ENCODE measurements at places on chromosomes 13 and 19.

- no peak for DNase-seq
Measured at GRCh38 chr13:58254943-58255342, 623.4 kb downstream of the PCDH17 start.

DNA sequence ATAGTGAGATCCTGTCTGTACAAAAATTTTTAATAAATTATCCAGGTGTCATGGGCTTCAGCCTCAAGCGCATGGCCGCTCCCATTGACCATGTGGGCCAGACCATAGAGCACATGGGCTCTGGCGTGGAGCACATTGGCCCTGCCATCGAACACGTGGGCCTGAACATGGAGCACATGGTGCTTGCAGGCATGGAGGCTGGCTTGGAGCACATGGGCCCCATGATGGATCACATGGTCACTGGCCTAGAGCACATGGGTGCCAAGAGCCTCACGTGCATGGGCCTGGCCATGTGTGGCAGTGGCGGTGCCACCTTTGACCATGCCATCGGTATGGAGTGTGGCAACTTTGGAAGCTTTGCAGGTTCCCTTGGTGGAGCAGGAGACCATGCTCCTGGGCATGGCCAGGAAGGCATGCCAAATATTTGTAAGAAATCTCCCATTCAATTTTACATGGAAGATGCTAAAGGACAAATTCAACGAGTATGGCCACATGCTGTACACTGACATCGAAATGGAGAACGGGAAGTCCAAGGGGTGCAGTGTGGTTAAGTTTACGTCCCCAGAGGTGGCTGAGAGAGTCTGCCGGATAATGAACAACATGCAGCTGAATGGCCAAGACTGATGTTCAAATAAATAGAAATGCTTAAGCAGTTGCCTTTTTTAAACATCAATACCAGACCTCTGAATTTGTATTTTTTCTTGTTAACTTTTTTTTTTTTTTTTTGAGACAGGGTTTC is 21.3 kb upstream of the SLC1A5 start:
- no peak for DNase-seq

GRCh38 chr13:47126432-47126831 is 229.6 kb upstream of the HTR2A start:
- no peak for DNase-seq

DNA sequence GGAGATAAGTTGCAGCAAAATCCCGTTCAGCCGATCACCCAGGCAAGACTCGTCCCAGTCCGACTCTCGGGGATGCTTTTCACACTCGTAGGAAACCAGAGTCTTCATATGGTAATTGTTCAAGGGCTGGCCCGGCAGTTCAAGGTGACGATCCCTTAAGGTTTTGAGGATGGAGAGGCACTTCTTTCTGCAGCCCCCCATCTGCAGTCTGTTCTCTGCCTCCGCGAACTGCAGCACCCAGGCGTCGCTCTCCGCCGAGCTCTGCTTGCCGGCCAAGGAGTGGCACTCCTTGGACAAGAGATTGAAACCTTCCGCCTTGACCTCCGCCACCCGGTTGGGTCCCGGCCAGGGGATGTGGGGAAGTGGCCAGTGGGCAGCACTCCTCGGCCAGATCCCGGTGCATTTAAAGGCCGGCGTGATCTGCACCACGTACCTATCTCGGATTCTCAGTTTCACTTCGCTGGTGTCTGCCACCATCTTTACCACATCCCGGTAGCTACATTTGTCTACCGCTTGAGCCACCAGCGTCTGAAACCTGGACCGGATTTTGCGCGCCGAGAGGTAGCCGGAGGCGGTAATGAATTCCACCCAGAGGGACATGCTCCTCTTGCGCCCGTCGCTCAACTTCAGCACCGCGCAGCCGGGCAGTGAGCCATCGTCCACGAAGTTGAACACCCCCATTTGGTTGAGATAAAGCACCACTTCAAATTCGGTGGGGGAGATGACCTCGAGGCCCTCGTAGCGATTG is 1.1 kb downstream of the MAB21L1 start:
- no peak for DNase-seq

DNA sequence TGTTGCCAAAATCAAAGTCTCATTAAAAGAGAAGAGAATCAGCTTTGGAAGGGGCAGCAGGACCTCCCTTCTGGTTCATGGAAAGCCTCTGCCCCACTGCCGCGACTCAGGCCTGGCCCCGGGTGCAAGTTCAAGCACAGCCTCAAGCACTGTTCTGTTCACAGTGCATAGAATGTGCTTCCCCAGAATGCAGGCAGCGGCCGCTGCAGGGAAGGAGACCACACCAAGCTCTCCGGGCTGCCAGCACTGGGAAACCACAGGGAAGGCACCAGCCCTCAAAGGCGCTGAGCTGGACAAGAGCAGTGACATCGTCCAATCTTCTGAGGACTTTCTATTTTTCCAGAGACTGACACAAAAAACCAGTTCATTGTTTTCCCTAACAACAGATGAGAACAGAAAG is 55.5 kb downstream of the CRYL1 start:
- DNase-seq, result no peak

- no peak for DNase-seq
Measured at GRCh38 chr19:18292810-18293641, 11.6 kb upstream of the JUND start.

DNA sequence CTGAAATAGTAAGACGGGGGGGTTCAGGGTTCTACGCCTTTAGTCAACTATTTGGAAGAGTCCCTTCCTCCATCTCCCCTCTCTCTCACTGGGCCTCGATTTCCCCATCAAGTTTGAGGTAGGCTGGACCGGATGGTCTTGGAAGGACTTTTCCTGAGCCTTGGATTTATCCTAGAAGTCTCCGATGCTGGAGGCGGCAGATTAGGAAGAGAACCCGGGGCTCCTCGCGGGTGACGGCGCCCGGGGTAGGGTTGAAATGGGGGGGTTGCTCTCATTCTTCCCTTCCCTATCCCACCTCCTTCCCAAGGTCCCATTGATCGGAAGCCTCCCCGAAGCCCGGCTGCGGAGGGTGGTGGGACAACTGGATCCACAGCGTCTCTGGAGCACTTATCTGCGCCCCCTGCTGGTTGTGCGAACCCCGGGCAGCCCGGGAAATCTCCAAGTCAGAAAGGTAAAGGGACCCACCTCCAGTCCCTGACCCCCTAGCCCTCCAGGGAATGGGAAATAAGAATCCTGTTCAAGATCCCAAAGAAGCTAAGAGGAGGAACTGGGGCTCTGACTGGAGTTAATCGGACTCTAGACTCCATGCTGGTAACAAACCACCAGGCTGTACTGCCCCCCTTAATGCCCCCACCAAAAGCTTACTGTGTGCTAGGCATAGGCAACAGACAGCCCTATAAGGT is 781 bp downstream of the QPCTL start:
- peak; percentile 66 for DNase-seq

- DNase-seq, result no peak
Measured at GRCh38 chr13:37201081-37201480, 95.6 kb upstream of the CSNK1A1L start.

GRCh38 chr13:49627831-49628652 is at the start of gene ARL11:
TSS of gene ARL11 (plus strand) at chr13:49628507. CDS start at chr13:49630448, 1,941 bp downstream.
- DNase-seq, result peak; percentile 20
